ENCODE measurements at places on chromosomes 6 and 20. TPM values are rescaled to one million over a fixed set of nuclear protein-coding genes. Genes with fewer than 3 reads are reported as not detected.
A peak's percentile ranks its signal among the peaks of the same experiment; 100 is the strongest.

- peaks cover 31% of the 10 kb centered on the region for H3K36me3 ChIP-seq
- DNase-seq, result no peak
- no peaks in the 10 kb centered on the region for H3K27me3 ChIP-seq
Measured at GRCh38 chr20:45843506-45843905, 9.9 kb downstream of the SNX21 start.

DNA sequence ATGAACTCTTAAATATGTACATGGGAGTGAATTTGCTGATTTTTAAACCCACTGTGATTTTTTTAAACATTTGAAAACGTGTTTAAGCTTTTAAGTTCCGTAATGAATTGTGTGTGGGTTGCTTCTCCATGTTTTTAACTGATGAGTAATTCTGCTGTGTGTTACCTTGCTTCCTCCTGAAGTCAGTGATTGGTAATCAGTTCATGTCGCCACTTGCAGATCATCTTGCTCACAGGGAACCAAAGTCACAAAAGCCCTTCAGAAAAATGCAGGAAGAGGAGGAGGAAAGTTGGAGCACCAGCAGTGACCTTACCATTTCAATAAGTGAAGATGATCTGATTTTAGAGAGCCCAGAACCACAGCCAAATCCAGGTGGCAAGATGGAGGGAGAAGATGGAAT lies 36.7 kb downstream of the KIZ start:
- H3K36me3 ChIP-seq, result peaks cover 31% of the 10 kb centered on the region
- H3K27me3 ChIP-seq, result no peaks in the 10 kb centered on the region
- H3K4me1 ChIP-seq, result no peaks in the 10 kb centered on the region
- H3K4me3 ChIP-seq, result no peak overlapping the region

DNA sequence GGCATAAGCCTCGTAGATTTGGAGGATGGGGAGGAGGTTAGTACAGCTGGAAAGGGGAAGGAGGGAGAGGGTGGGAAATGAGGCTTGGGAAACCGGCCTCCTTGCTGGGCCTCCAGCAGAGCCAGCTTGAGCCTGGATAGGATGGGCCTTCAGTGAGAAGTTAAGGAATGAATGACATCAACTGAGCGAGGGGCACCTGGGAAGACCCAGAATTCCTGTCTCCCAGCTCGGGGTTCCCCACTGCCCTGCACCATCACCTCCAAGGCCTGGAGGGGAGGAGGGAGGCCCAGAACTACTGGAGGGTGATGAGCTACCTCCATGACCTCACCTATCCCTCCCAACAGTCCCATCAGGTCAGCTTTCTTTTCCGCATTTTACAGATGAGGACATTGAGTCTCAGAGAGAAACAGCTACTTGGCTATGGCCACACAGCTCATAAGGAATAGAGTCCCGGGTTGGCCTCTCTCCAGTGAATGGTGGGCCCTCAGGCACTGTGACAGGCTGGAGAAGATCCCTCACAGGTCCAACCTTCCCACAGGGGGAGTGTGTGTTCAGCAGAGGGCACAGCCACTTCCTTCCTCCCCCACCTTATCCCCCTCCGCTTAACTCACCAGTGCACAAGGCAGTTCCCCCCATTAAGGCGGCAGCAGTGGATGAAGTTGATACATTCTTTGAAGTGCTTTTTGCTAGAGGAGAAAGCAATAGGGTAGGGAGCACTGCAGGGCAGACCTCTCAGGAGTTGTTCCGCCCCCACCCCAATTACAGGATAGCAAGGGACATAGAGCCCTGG lies 6.8 kb downstream of the DUSP15 start:
- no peaks in the 10 kb centered on the region for H3K36me3 ChIP-seq
- peaks cover 12% of the 10 kb centered on the region for H3K4me1 ChIP-seq
- no peaks in the 10 kb centered on the region for H3K27me3 ChIP-seq

DNA sequence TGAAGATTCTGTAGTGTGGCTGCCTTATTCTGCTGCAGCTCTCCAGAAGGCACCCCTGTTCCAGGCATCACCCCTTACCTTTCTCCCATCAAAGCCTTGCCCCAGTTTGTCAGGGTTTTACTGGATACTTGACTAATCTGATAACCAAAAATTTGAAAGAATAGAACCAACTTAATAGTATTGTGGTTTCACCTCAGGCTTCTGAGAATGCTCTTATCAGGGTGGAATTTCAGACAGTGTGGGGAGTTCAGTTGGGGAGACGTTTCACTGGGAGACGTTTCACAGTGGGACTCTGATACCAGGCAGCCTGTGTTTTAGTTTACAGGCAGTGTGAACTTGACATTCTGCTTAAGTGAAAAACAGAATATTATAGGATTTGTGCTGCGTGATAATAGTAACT lies 50.5 kb downstream of the SCAND1 start:
- peaks cover 9% of the 10 kb centered on the region for H3K36me3 ChIP-seq
- no peak for DNase-seq
- H3K27ac ChIP-seq, result no peak overlapping the region
- no peaks in the 10 kb centered on the region for H3K4me1 ChIP-seq
- no peaks in the 10 kb centered on the region for H3K27me3 ChIP-seq

GRCh38 chr20:55977690-55978459 lies 27.4 kb downstream of the CBLN4 start:
- no peak for DNase-seq
- H3K27me3 ChIP-seq, result no peaks in the 10 kb centered on the region
- H3K4me3 ChIP-seq, result no peak overlapping the region

DNA sequence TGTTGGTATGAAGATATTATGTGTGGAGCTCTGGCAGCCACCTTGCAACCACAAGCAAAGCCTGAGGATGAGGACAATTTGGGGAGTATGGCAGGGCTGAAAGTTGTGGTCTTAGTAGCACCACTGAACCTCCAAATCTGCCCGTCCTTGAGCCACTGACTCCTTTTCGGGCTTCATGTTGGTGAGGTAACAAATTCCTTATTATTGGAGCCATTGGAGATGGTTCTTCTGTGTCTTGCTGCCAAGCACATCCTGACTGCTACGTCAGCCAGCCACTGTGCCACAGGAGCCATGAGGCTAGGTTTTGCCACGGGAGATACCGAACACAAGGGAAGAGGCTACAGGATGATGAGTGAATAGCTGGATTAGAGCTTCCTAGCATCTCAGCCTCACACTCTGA lies 201.6 kb downstream of the BMP7 start:
- H3K4me3 ChIP-seq, result no peak overlapping the region
- H3K4me1 ChIP-seq, result no peaks in the 10 kb centered on the region
- DNase-seq, result no peak
- H3K27me3 ChIP-seq, result no peaks in the 10 kb centered on the region
- H3K36me3 ChIP-seq, result no peaks in the 10 kb centered on the region
- H3K27ac ChIP-seq, result no peak overlapping the region

DNA sequence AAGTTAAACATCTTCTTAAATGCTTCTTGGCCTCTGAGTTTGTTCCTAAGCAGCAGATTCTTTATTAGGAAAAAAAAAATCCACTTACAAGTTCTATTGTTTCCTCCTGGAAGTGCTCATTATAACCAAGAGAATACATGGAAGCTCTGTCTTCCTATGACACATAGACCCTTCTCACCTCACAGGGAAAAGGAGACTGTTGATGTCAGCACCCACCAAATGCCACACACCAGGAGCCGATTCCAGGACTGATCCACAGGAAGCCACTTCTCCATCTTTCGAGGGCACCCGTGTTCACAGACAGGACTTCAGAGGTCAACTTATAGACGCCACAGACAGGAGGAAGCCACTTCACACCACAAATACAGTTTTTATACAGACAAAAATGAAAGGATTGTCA lies 13.4 kb upstream of the BNIP5 start:
- H3K36me3 ChIP-seq, result no peaks in the 10 kb centered on the region
- H3K27ac ChIP-seq, result no peak overlapping the region
- H3K4me1 ChIP-seq, result no peaks in the 10 kb centered on the region
- no peaks in the 10 kb centered on the region for H3K27me3 ChIP-seq
- no peak for DNase-seq

DNA sequence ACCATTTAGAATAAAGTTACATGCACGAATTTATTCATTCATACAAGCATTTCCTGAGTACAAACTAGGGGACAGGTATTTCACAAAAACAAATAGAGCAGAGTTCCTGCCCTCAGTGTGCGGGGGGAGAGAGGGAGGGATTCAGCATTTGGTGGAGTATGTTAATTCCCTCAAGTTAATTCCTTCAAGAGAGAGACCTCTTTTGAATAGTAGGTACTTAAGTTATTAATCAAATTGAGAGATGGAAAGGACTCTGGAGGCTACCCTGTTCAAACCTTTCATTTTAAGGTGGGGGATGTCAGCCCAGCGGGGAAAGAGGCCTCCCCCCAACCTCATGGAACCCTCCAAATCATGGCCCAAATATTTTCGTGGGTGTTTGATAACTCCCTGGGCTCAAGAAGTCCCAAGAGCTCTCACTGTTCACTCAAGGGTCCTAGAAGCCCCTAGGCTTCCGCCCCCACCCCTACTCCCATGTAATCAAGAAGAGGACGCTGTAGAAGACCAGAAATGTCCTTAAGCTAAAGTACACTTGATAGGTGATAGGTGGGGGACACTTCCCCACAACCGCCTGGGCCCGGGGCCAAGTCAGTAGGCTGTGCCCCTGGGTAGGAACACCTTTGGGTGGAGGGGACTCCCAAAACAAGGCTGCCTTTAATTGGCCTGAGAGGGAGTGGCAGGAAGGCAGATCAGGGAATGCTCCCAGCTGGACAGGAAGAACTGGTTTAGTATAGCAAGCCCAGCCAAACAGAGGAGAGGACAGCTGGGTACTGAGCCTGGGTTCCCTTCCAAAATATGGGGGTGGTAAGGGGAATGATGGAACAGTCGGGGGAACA lies 2.9 kb downstream of the SDC4 start:
- H3K4me3 ChIP-seq, result no peak overlapping the region
- H3K4me1 ChIP-seq, result peaks cover 4% of the 10 kb centered on the region
- H3K27ac ChIP-seq, result no peak overlapping the region
- no peaks in the 10 kb centered on the region for H3K27me3 ChIP-seq

DNA sequence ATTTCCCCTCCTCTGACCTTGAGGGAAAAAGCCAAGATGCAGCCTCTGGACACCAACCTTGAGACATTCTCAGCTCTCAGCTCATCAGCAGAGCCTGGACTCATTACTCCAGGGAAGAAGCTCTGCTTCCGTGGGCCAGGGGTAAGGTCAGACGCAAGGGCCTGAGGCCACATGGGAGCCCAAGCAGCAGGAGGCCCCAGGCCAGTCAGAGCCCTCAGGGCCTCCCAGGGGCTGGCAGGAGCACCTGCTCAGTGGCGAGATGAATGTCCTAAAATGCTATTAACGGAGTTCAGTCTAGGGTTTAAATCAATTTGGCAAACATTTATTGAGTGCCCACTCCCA lies 208.6 kb downstream of the ERMARD start:
- H3K4me3 ChIP-seq, result no peak overlapping the region
- no peaks in the 10 kb centered on the region for H3K36me3 ChIP-seq
- no peaks in the 10 kb centered on the region for H3K27me3 ChIP-seq
- H3K27ac ChIP-seq, result peak overlapping the region; percentile 53
- H3K4me1 ChIP-seq, result peaks cover 6% of the 10 kb centered on the region

DNA sequence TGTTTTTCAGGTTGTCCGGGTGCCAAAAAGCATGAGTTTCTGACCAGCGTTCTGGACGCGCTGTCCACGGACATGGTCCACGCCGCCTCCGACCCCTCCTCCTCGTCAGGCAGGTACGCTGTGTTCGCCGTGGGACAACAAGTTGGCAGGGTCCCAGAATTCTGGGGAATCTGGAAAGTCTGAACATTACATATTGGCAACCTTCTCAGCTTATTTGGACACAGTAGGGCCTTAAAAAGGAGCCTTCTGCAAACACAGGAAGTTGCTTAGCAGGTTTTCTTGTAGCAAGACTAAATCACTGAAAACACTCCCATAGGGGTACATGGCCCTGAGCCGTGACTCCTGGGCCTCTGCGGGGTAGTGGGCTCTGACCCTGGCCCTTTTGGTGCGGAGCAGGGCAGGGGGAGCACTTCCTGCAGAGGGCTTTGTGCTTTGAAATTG lies 209.7 kb downstream of the SMOC2 start:
- H3K4me3 ChIP-seq, result no peak overlapping the region
- no peaks in the 10 kb centered on the region for H3K27me3 ChIP-seq
- H3K27ac ChIP-seq, result no peak overlapping the region
- no peaks in the 10 kb centered on the region for H3K36me3 ChIP-seq
- no peak for DNase-seq

- no peaks in the 10 kb centered on the region for H3K4me1 ChIP-seq
- DNase-seq, result no peak
- H3K36me3 ChIP-seq, result no peaks in the 10 kb centered on the region
- no peak overlapping the region for H3K4me3 ChIP-seq
Measured at GRCh38 chr6:4714961-4715501, 61.2 kb upstream of the CDYL start.

- DNase-seq, result no peak
- H3K36me3 ChIP-seq, result no peaks in the 10 kb centered on the region
- H3K4me3 ChIP-seq, result no peak overlapping the region
- H3K27me3 ChIP-seq, result no peaks in the 10 kb centered on the region
- no peak overlapping the region for H3K27ac ChIP-seq
Measured at GRCh38 chr20:38222923-38223742, 37.4 kb downstream of the KIAA1755 start.

DNA sequence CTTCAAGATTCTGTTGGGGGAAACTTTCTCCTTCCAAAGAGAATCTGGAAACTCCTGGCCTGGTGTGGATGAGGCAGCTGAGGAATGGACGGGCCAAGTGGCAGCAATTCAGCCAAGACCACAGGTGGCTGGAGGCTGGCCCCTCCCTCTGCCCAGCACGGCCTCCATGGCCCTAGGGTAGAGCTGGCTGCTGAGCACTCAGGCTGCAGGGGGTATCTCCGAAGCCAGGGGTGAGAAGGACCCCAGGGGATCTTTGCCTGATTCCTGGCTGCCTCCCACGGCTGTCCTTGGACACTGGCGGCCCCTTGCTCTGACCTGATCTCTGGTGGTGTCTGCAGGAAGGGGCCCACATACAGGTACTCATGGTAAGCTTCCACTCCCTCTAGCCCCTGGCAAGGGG lies 39.0 kb downstream of the GRM4 start:
- H3K27me3 ChIP-seq, result no peaks in the 10 kb centered on the region
- H3K4me3 ChIP-seq, result no peak overlapping the region
- no peaks in the 10 kb centered on the region for H3K4me1 ChIP-seq

The DNAH8 gene
- total RNA-seq, result 0.05 TPM

The CD93 gene
- total RNA-seq, result 9.5 TPM

The TAAR9 gene
- not detected for total RNA-seq

The BMP2 gene
- total RNA-seq, result 0.08 TPM

The SYCP2 gene
- 5.3 TPM for total RNA-seq

The L3MBTL1 gene
- 21.7 TPM for total RNA-seq

The PRL gene
- not detected for total RNA-seq

The CLPSL2 gene
- not detected for total RNA-seq

The RBPJL gene
- total RNA-seq, result not detected

The RNASET2 gene
- 266 TPM for total RNA-seq

Measured in naive thymus-derived CD4-positive, alpha-beta T cell (primary cell).